Eye (tissue), 1 donor: ENCODE measurements at places on chromosomes 7 and 10.
A peak's percentile ranks its signal among the peaks of the same experiment; 100 is the strongest.

DNA sequence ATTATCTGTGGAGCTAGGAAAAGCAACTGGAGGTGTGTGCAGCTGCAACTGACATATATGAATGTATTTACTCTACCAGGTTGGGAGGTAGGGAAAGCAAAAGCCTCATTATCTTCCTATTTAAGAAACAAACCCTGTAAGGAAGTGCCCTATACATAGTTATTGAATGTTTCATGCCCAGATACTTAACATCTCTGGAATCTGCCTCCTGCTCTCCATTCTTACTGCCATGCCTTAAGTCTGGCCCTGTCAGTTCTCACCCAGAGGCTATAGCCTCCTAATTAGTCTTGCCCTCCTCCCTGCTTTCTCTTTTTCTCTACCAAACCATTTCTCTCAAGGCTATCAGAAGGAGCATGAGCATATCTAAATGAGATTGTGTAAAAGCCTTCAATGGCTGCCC lies 542.6 kb upstream of the LRRN3 start:
- DNase-seq, result no peak

DNA sequence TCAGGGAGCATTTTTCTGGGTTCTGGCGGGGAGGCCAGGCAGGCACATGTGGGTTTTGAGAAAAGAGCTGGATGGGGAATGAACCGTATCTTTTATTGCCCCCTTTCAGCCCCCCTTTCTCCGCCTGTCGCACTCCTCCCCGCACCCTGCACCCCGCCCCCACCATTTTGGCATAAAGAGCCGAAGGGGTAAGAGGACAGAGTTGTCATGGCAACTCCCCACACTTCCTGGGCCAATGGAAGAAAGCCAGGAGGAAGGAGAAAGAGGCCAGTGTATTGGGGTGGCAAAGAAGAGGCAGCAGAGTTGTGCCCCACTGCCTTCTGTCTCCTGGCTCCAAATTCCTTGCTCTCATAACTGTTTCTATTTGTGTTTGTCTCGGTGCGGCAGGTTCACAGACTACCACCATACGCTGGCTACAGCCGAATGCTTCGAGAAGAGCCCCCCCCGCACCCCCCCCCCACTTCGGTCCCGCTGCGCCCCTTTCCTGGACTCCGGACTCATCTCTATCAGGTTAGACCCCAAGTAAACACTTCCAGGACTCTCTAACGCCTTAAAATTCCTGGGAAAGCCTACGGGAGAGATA lies 3.4 kb downstream of the KCNIP2 start:
- DNase-seq, result peak; percentile 37

DNA sequence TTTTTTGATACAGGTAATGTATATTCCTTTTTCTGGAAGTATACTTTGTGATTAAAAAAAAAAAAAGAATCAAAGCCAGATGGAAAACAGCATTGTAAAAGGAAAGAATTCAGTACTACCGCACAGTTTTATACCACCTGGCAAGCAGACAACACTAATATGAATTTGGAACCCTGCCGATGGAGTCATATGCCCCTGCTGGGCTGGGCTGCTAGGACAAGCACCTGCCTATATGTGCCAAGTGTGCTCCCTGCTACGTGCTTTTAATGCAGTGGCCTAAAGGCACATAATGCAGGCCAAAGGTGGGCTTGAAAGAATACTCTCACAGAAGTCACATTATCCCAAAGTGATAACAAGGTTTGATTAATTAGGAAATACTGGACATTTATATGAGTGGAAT lies 29.8 kb upstream of the WAC start:
- DNase-seq, result no peak

GRCh38 chr7:127550247-127550646 lies 35.1 kb downstream of the GCC1 start:
- no peak for DNase-seq

GRCh38 chr7:2521952-2522591 lies 2.5 kb downstream of the LFNG start:
- peak; percentile 27 for DNase-seq

GRCh38 chr10:21602313-21602712 lies 68.3 kb downstream of the MLLT10 start:
- no peak for DNase-seq

- no peak for DNase-seq
These were observed 199.4 kb upstream of the NPVF start for GRCh38 chr7:25427721-25428120.
